ENCODE measurements at places on chromosomes 3 and 15.

GRCh38 chr15:35713733-35714132, 167.8 kb upstream of the DPH6 start:
- no peak overlapping the region for H3K4me3 ChIP-seq
- no peak for DNase-seq
- no peaks in the 10 kb centered on the region for H3K27me3 ChIP-seq

GRCh38 chr15:76169911-76170800, 110.4 kb downstream of the TMEM266 start:
- H3K27ac ChIP-seq, result no peak overlapping the region
- no peak overlapping the region for H3K4me3 ChIP-seq
- H3K4me1 ChIP-seq, result no peaks in the 10 kb centered on the region
- H3K36me3 ChIP-seq, result no peaks in the 10 kb centered on the region

DNA sequence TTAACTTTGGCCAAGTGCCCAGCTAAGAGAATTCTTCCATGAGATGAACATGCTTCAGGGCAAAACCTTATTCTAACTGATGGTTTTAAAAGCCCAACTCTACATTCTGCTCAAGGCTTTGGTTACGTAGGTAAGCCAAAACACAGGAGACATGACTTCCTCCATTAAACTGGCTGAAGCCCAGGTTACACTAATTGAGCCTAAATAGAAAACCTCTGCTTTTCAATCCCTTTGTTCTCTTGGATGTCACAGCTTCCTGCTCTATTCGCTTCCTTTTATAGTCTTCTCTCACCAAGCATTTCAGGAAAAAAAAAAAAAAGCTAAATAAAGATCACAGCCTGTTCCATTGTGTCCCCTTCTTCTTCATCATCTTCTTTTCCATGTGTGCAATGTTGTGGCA, 420.4 kb downstream of the TIGIT start:
- H3K27ac ChIP-seq, result no peak overlapping the region
- no peaks in the 10 kb centered on the region for H3K27me3 ChIP-seq
- no peak for DNase-seq

DNA sequence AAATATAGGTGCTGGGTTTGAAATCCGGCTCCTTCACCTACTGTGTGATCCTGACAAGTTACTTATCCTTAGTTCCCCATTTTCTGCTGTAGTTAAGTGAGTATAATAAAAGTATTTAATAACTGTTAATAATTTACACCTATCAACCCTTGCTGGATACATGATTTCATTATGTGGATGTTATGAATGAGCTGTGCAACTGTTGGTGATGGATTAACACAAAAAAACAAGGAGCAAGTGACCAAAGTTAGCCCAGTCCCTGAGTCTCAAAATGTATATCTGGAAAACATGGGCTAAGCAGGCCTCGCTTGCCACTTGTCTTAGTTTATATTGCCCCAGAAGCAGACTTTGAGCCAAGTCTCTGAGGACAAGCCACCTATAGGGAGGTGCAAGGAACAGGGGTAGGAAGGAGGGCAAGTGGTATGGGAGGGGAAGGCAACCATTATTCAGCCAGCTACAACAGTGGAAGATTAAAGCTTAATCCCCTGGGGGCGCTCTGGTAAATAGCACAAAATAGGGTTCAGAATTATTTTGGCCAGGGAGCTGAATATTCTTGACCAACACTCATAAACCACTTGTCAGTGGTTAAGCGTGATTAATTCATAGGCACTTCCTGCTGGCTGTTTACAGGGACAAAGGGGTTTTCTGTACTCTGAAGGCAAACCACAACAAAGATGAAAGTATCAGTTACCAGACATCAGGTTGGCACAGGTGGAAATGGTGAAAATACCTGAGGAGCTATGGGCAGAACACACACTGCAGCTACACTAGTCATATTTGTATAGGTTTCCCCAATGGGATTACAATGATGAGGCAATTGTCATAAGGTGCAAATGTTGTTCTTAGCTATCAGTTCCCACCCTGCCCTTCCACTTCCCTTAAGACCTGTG, 76.2 kb downstream of the TRIM42 start:
- peaks cover 34% of the 10 kb centered on the region for H3K4me1 ChIP-seq
- no peak overlapping the region for H3K4me3 ChIP-seq
- H3K27ac ChIP-seq, result no peak overlapping the region
- H3K27me3 ChIP-seq, result peaks cover 13% of the 10 kb centered on the region

DNA sequence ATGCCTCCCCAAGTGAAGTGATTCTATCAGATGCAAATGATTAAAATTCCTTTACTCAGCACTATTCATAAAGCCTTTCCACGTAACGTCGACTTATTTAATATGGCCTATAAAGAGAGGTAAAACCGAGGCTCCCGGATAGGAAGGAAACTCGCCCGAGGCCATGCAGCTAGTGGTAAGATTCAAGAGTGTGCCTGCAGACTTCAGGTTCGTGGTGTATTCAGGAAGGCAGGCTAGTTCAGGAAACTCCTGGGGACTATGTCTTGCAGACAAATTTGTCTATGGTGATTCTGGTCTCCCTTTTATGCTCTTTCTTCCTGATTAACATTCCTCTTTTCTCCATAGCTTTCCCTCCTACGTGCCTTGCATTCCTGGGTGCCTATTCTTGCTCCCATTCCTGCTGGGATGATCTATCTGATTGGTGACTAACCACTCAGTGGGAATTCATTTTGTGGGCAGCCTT, 150.7 kb downstream of the SST start:
- no peak for DNase-seq
- no peaks in the 10 kb centered on the region for H3K27me3 ChIP-seq
- no peaks in the 10 kb centered on the region for H3K36me3 ChIP-seq
- H3K27ac ChIP-seq, result no peak overlapping the region
- H3K4me3 ChIP-seq, result no peak overlapping the region

DNA sequence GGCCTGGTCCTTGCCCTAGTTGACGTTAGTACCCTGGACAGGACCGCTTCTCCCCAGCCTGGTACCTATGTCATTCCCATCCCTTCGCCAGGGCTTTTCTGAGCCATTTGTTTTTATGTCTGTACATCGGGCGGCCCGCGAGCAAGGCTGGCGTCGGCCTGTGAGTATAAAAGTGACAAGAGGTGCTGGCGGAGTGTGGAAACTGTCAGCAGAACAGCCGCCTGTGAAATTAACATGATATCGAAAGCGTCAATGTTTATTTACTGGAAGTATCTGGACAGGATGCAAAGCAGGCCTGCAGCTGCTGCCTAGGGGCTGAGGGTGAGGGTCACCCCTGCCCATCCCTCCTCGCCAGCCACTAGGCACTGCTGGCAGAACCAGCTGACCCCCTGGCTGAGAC, 33.4 kb downstream of the LINGO1 start:
- no peak for DNase-seq
- no peaks in the 10 kb centered on the region for H3K4me1 ChIP-seq
- no peaks in the 10 kb centered on the region for H3K36me3 ChIP-seq
- H3K4me3 ChIP-seq, result no peak overlapping the region

Data from activated naive CD4-positive, alpha-beta T cell treated with anti-CD3 and anti-CD28 coated beads, Interleukin-2, amount 10 ng/mL, durations not matched to agents 7 days and 5 days (primary cell).